ENCODE measurements at places on chromosomes 3 and 15. TPM values are rescaled to one million over a fixed set of nuclear protein-coding genes. Genes with fewer than 3 reads are reported as not detected.

Gene PYGO1
- 9.0 TPM for total RNA-seq

Gene GP9
- not detected for total RNA-seq

Gene CYP8B1
- not detected for total RNA-seq

Gene CKMT1A
- not detected for total RNA-seq

Gene PEX11A
- 3.9 TPM for total RNA-seq

GRCh38 chr3:131082871-131083863 is 56.5 kb downstream of the NEK11 start:
- no peak for DNase-seq

- DNase-seq = no peak
Measured at GRCh38 chr15:97706059-97706458, 254.4 kb upstream of the ARRDC4 start.

GRCh38 chr3:8886546-8886945 is 76.7 kb downstream of the RAD18 start:
- DNase-seq = no peak

- DNase-seq = no peak
Measured at GRCh38 chr3:107810171-107811071, 280.4 kb downstream of the CD47 start.

DNA sequence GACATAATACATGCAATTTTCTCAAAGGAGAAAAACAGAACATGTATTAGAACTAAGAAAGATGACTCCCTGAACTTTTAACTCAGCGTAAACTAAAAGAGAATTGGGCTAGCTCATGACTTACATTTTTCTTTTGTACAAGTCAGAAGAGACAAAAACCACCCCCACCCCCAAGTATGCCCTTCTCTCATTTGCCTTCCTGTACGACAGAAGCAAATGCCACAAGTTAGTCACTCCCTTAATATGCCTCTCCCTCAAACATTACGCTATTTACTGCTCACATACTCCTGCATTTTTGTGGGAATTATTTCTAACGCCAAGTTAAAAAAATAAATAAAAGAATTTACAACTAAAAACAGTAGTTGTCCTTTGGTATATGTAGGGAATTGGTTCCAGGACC is 22.0 kb downstream of the CPEB1 start:
- DNase-seq = no peak

DNA sequence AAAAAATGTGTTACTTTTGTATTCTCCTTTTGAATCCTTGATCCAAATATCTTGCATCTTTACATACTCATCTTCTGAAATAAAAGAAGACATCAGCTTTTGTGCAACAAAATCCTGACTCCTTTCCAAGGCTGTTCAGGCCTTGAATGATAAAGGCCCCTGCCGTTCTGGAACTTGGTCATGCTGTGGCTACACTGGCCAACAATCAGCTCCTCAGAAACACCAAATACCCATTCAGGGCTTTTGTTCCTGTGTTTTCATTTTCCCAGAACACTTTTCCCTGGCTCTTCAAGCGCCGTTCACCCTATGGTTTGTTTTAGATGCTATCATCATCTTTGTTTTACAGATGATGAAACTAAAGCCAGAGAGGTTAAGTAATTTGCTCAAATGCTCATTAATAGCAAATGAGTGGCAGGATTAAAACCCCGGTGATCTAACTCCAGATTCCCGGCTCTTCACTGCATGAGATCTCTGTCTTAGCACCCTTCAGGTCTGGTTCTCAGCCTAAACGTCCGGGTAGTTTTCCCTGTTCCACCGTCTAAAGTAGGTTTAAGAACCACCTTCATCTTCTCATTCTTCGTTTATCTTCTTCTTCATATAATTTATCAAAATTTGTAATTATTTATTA is 58.3 kb downstream of the EPHA3 start:
- no peak for DNase-seq

DNA sequence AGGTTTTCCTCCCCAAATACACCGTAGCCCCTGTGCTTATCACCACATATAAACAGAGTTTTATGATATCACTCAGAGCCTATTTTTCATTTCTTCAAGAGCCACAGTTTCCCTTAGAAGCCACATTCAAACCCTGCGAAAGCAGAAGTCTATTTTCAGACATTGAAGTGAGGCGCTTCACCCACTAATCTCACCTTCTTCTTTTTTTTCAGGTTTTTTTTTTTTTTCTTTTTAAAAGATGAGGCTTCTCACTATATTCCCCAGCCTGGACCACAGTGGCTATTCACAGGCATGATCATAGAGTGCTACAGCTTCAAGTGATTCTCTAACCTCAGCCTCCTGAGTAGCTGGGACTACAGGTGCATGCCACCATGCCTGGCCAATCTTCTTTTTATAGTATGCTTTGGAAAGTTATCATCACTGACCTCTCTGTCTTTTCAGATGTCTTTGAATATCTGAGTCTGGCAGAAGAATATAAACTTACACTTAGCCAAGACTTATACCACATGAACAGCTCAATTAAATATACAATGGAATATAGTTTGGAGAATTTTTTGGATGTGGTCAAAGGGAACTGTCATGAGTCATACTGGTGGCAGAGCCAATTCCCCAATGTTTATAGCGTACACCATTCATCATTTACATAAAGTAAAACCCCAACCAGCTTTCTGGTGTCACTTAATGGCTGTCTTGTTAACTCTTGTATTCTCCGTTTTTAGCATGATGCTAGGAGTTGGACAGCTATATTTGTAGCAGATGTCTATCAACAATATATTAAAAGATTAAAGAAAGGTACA is 59.7 kb upstream of the CCDC50 start:
- no peak for DNase-seq

GRCh38 chr15:90449206-90449735 is 61.2 kb downstream of the IQGAP1 start:
- DNase-seq = no peak

- no peak for DNase-seq
Measured at GRCh38 chr3:128050597-128050996, 1.6 kb upstream of the SEC61A1 start.

- DNase-seq = no peak
Measured at GRCh38 chr3:117263270-117263669, 553.7 kb downstream of the TUSC7 start.

DNA sequence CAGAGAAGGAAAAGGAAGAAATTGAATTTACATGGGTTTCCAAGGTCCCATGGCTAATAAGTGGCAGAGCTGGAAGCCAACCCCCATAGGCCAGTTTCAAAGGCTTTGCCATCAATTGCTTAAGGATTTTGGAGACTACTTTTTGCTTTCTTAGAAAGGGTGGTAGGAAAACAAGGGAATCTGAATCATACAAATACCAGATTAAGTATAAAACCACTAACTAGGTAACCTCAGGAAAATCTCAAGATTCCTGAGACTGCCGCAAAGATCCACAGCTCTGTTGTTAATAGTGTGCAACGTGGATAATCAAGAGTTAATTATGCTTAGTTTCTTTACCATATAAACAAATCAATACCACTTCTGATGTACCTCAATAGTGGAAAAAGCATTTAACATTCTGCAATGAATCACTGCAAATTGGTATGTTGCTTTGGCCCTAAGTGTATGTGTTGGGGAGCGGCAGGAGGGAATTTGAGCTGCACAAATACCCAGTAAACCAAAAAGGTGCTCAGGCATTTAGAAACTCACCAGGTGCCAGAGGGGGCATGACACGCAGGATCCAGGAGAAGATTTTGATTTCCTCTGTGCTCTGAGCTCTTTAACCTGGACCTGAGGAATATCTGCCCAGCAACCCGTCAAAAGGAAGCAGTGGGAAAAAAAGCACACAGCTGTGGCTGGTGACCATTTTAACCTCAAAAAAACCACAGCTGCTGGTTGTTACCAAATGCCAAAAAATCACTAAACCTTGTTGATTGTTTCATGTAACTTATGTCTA is 22.0 kb downstream of the AADAC start:
- peak; percentile 72 for DNase-seq

- no peak for DNase-seq
Measured at GRCh38 chr3:175741951-175742350, 882.8 kb downstream of the NAALADL2 start.

DNA sequence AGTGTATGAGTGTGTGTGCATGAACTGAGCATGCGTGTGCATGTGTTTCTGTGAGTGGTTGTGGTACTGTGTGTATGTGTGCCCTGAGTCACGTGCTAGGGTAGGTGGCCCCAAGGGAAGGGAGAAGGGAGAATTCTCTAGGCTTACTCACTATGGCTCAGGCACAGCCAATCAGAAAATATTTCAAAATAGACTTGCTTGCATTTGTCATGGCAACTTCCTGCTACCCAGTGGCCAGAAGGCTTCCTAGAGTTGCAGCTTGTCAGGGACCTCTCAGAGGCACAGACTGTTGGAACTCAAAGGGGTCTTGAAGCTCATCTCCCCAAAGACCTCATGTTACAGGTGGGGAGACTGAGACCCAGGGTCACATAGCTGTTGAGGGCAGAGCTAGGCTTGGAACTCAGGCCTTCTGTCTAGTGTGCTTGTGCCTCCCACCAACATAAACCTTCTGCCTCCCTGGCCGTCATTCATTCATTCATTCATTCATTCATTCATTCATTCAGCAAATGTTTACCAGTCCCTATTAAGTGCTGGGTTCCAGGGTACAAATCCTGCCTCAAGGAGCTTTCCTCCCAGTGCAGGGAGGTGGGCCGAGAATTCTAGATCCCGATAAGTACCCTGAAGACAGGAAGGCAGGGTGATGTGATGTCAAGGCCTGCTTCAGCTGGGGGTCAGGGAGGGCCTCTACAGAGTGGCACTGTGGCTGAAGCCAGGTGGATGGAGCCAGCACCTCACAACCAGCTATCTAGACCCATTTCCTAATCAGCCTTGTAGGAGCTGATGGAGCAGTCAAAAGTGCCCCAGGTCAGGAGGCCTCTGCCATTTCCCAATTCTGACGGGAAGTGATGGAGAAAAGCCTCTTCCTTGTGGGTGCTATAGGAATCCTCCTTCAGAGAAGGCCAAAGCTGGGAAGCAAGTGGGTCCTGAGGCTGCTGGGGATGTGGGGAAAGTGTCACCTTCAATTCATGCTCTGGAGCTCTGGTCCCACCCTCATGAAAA is 10.9 kb upstream of the RFT1 start:
- peak; percentile 16 for DNase-seq

DNA sequence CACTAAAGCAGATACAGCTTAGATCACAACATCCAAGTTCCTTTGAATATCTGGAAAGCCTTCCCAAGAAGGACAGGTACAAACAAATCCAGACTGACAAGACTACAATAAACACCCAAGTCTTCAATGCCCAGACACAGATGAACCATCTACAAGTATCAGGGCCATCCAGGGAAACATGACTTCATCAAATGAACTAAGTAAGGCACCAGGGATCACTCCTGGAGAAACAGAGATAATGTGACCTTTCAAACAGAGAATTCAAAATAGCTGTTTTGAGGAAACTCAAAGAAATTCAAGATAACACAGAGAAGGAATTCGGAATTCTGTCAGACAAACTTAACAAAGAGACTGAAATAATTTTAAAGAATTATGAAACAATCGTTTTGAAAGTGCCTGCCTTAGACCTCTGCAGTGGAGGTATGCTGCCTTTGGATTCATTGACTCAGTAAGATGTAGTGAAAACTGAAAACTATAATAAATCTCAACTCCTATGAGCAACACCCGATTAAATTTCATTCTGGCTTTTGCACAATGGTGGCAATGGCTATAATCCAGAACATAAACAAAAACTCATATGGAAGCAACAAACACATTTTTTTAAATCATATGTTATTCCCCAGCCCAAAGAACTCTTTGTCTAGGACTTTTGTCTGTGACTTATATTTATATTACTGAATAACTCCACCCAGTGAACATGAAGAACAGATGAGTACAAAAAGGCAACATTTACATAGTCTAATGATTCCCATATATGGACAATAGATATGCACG is 12.6 kb upstream of the COL8A1 start:
- peak; percentile 73 for DNase-seq

GRCh38 chr3:99505646-99506269 is 132.6 kb upstream of the COL8A1 start:
- peak; percentile 92 for DNase-seq

GRCh38 chr3:23387286-23387918 is 184.3 kb downstream of the UBE2E2 start:
- DNase-seq = no peak

GRCh38 chr3:30508339-30508738 is 98.1 kb upstream of the TGFBR2 start:
- no peak for DNase-seq
